Activated CD8-positive, alpha-beta memory T cell treated with anti-CD3 and anti-CD28 coated beads for 4 hours (primary cell): ENCODE measurements at places on chromosomes 5 and 9.

- DNase-seq: no peak
Observed at GRCh38 chr5:141973871-141974595, 5.1 kb downstream of the RNF14 start.

- DNase-seq: no peak
Observed at GRCh38 chr9:135338546-135338945, 141.0 kb upstream of the PPP1R26 start.

GRCh38 chr5:170581211-170581610, 77.4 kb downstream of the KCNIP1 start:
- DNase-seq: no peak

GRCh38 chr5:167533814-167534795, 757.3 kb upstream of the WWC1 start:
- no peak for DNase-seq
